ENCODE measurements at places on chromosomes 12 and 14.

GRCh38 chr12:32155961-32156529 is 49.4 kb downstream of the BICD1 start:
- no peak for DNase-seq

DNA sequence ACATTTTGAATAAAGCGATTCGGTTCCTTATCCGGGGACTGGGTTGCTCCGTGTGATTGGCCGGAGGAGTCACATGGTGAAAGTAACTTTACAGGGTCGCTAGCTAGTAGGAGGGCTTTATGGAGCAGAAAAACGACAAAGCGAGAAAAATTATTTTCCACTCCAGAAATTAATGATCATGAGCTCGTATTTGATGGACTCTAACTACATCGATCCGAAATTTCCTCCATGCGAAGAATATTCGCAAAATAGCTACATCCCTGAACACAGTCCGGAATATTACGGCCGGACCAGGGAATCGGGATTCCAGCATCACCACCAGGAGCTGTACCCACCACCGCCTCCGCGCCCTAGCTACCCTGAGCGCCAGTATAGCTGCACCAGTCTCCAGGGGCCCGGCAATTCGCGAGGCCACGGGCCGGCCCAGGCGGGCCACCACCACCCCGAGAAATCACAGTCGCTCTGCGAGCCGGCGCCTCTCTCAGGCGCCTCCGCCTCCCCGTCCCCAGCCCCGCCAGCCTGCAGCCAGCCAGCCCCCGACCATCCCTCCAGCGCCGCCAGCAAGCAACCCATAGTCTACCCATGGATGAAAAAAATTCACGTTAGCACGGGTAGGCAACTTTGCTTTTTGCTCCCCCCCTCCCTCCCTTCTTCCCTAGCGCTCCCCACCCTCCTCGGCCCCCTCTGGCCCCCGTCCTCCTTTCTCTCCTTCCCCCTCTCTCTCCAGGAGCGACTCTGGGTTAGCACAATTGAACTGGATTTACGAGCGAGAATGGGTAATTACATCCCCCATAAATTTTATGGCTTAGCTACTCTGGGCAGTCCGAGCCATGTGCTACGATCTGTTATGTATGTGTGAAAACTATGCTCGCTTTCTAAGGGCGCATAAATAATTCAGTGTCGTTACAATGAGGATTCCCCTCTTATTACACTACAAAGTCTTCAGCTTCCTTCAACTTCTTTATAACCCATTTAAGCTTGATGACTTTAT is at the start of gene HOXC4:
HOXC4 (plus strand) TSS at position 85 of the 991 bp plus-strand sequence; CDS start at position 173, 88 bp downstream.
- no peak for DNase-seq

DNA sequence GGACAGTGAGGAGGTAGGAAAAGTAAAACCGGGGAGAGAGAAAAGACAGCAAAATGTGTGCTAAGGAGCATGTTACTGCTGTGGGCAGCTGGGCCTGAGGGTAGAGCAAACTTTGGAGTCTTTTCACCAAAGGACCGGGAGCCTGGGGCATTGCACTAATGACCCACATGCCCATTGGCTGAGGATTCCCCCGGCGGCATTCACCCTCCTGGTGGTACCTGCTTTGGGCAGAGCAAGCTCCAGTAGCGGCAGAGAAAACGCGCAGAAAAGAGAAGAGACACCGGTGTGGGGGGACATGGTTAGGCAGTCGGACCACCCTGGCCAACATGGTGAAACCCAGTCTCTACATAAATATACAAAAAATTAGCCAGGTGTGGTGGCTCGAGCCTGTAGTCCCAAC is 83.4 kb upstream of the ESRRB start:
- no peak for DNase-seq

- DNase-seq = no peak
Measured at GRCh38 chr12:1741154-1741949, 50.5 kb downstream of the ADIPOR2 start.

DNA sequence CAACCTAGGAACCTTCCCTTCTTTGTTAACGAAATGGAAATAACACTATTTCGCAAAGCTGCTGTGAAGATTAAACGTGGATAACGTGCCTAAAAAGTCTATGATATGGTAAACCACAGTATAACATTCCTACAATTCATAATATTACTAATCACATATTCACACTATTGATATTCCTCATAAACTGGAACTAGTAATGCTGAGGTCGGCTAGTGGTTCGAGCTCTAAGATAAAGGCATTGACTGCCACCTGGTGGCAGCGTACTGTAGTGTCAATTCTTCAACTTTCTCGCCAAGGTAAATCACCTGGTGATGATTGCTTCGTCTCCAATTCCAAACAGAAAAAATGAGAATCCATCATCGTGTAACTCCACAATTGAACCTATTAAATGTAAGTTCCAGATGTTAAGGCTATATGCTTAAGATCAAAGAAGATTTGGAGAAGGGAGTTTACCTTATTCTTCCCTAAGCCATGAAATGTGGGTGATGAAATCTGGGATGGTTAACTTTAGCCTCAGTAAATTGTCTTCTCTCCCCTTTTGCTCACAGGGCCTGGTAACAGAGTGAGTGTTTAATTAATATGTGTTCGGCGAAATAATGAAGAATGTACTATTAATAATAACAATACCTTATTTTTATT is 197.5 kb upstream of the TMEM132C start:
- DNase-seq = peak; percentile 73
